Thyroid gland (tissue), 4 donors: ENCODE measurements at places on chromosomes 11 and 22. TPM values are rescaled to one million over a fixed set of nuclear protein-coding genes. Genes with fewer than 3 reads are reported as not detected.
A peak's percentile ranks its signal among the peaks of the same experiment; 100 is the strongest.

DNA sequence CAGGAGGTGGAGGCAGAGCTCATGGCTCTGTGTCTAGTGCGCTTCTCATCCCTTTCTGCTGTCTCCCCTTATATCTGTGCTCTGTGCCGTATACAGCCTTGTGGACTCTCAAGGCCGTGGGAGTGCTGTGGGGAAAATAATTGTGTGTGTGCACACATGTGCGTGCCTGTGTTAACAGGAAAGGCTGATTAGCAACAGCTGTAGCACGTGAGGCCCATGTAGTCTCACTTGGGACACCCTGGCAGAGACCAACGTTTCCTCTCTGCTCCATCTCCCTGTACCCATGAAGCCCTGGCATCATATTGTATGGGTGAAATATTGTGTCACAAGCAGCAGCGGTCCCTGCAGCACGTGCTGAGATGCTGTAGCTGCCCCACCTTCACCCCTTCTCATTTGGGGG is 109.3 kb downstream of the LRRC32 start:
- DNase-seq, result no peak

GRCh38 chr11:77038825-77039326 is 4.7 kb downstream of the B3GNT6 start:
- no peak for DNase-seq

DNA sequence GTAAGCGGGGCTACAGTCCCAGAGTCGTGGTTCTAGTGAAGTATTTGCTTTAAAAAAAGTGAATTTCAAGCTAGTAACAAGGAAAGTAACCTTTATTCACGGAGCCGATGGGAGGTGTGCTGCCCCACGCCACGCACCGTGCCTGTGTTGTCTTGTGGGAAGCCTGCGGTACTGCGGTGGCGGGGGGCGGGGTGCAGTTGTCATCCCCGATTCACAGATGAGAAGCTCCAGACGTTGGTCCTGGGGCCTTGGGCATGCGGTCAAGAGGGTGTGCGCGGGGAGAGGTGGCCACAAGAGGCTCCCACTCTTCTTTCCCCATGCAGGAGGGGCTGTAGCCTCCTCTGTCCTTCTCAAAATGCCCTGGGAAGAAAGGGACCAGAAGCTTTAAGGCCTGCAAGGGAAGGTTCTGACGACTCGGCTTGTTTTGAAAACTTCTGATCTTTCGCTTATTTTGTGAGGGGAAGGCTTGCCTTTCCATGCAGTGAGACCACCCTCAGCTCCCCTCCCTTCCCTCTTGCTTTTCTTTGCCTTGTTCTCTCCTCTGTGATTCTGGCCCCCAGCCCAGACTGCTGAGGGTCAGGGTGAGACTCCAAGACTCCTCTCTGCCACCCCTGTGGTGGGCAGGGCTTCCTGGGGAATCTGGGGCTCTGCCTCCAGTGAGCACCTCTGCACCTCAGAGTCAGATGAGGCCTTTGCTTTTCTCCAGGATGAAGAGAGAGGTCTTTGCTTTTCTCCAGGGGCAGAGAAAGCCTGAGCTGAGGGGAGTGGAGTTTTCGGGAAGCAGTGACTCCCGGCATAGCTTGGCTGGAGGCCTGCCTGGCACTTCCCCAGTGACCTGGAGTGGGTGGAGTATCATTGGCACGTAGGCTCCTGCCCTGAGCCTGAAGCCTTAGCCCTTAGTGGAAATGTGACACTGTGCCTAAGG is 6.2 kb downstream of the GLB1L3 start:
- DNase-seq, result peak; percentile 82

Gene UBQLN3
- 0.56 TPM for total RNA-seq

DNA sequence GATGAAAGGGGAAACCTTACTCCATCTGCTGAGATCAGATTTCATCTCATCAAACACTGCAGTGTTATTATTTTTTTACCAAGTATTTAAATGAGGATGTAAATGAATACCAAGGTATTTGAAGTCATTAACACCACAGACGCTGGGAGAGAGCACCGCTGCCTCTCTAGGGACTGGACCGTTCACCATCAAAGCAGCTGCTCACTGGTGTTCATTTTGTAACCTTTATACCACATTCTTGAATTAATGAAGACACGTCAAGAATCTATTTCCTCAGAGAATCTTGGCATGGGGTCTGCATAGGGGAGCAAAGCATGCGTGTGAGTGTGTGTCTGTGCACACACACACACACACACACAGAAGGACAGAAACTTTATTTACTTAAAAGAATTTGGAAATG is 15.6 kb downstream of the SIAE start:
- no peak for DNase-seq

DNA sequence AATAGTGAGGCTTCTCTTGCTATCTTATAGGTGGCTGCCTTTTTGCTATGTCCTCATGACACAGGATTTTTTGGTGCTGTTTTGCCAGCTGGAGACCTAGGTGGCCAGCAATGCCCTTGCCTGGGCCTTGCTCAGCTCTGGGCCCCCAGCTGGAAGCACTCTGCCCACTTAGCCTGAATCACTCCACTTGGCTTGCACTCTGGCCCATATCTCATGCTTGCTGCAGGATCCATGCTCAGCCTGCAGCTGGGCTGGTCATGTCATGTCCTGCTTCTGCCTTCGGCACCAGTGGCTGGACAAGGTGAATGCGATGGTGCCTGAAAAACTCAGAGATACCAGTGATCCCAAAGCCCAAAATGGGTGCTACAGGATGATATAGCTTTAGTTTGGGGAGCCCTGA is 818.6 kb upstream of the FAT3 start:
- no peak for DNase-seq

Gene UCP2
- 97.0 TPM for total RNA-seq

GRCh38 chr11:16685914-16686313 is 52.5 kb upstream of the C11orf58 start:
- DNase-seq, result no peak

Gene BATF2
- 2.9 TPM for total RNA-seq

- no peak for DNase-seq
Measured at GRCh38 chr11:5364214-5364613, 12.9 kb downstream of the OR51B6 start.

Gene NCR3LG1
- 2.8 TPM for total RNA-seq

Gene IRAG1
- 5.5 TPM for total RNA-seq

DNA sequence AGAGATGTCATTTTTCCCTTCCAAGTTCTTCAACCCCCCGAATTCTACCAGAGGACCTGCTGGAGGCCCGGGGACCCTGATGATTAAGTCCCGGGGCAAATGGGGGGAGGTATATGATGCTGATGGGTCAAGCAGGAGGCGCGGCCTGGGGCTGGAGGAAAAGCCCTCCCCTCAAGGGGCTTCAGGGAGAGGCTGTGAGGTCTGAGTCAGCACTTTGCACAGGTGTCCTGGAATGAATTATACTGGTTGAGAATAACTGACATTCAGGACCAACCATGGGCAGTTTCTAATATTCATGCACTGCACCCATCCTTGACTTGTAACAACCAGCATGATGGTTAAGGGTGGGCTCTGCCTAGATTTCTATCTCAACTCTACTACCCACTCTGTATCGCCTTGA is 146.8 kb upstream of the SYT13 start:
- no peak for DNase-seq

- no peak for DNase-seq
Measured at GRCh38 chr11:88295028-88295427, 42.5 kb downstream of the CTSC start.

DNA sequence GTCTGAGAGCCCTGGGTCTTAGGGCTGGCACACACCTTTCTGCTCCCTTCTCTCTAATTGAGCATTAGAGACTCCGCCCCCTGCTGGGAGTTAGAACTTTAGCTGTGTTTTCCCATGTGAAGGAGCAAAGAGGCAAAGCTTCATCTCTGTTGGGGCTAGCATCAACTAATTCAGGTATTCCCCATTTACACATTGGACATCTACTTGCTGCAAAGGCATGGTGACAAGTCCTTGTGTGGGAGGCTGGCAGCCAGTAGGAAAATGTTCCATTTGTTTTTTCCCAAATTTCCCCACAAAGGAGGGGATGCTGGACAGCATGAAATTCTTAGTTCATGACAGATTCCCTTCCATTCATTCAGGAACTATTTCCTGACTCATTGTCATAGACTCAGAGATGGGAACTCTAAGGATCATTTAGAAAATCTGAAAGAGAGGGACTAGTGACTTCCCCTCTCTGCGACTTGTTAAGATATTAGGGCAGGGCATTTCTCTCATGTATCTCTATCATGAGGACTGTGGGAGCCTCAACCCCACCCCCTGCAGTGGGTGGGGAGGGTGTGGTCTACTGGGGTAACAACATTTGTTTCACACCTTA is 3.6 kb downstream of the CD44 start:
- DNase-seq, result peak; percentile 28

GRCh38 chr22:23282089-23282501 is 101.8 kb downstream of the BCR start:
- DNase-seq, result peak; percentile 58

Gene CBLIF
- total RNA-seq, result not detected

- DNase-seq, result peak; percentile 83
Measured at GRCh38 chr22:31272522-31273446, 19.5 kb downstream of the PIK3IP1 start.

- no peak for DNase-seq
Measured at GRCh38 chr11:95444309-95445241, 213.6 kb upstream of the SESN3 start.

Gene BUD13
- 18.7 TPM for total RNA-seq

DNA sequence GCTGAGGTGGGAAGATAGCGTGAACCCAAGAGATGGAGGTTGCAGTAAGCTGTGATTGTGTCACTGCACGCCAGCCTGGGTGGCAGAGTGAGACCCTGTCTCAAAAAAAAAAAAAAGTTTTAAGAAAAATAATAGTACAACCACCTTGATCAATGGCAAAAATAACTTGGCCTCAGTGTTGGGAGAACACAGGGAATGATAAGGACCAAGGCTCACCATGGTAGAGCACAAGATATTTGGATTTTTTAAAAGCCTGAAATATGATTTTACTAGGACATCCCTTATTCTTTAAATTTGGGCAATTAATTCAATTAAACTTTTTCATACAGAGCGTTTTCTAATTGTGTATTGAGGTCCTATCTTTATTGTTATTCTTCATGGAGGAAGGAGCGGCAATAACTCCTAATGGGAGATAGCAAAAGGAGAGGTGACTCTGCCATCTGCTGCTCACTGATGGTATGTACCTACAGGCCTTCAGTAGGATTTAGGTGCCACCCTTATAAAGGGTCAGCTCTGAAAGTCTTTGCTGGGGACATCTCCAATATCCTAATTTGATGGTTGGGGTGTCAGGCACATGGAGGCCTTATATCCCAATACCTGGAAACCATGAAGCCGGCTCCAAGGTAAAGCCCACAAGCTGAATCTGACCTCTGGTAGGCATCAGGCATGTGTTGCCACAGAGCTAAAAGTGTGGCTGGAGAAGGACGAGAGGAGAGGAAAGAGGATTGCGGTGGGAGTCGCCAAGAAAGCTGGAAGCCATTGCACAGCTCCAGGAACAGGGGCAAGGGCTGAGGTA is 21.9 kb upstream of the POLD3 start:
- peak; percentile 57 for DNase-seq

DNA sequence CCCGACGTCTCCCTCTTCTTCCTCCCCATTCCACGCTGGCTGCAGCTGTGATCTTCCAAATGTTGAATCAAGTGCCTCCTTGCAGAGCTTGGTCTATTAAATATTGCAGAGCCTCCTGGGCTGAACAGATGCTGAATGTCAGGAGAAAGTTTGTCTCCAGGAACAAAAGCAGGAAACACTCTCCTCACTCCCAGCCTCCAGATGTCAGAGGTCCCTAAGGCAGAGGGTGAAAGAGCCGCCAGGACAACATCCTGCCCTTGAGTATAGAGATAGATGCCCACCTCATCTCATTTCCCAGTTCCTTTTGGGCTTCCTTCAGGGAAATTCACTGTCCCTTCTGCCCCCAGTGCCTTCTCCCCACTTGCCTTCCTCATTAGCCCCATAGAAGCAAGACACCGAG is 40.8 kb upstream of the IGSF9B start:
- DNase-seq, result no peak

DNA sequence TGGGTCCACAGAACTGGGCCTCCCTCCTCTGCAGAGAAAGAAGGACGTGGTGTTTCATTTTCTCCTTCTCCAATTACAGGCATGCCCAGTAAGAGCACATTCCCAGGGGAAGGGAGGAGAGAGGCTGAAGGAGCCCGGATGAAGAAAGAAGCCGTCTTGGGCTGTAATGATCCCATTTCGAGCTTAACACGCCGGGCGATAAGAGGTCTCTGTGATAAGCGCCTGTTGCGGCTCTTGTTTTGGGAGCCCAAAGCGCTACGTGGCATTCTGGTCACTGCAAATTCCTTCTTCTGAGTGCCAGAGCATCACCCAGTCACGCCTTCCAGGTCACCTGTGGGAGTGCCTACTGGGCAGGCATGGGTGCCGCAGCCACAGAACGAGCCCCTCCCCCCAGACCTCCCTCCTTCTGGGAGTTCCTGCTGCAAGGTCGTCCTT is 57.5 kb downstream of the ANO1 start:
- no peak for DNase-seq

Gene CHRNA10
- 1.5 TPM for total RNA-seq

- DNase-seq, result peak; percentile 65
Measured at GRCh38 chr11:129881570-129882170, 13.7 kb downstream of the NFRKB start.

DNA sequence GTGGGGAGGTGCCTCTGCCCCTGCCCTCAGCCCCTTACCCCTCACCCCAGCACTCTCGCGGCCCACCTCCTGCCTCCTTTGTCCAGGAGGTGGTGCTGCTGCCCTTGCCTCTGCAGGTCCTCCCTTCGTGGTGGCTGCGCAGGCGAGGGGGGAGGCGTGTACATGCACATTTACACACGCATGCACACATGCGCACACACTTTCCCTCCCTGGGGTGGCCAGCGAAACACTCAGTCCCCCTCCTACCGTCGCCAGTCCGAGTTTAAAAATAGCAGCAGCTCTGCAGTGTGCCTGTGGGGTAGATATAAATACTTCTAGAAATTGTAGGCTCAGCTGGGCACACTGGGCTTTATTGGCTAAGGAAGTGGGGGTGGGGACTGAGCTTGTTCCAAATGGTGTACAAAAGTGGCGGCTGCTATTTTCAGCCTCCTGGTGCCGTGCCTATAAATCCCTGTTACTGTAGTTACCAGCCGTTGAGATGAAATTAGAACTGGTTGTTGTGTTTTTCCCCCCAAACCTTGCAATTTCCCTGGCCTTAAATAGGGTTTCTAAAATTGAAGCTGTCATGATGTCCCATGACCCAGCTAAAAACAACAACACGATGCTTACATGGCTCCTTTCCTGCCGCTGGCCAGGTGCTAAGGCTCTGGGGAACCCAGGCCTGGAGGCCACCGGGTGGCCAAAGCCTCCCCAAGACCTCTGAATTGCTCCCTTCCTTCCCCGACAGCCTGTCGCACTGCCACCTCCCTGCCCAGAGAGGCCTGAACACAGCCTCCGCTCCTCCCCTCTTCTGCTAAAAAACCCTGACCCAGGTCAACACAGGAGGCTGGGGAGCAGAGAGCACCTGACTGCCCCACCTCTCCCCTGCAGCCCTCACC is 12.4 kb downstream of the PICK1 start:
- DNase-seq, result peak; percentile 13

GRCh38 chr11:128463371-128463829 is 124.0 kb downstream of the ETS1 start:
- DNase-seq, result no peak

GRCh38 chr11:65860278-65861164 is at the start of gene MUS81:
Gene MUS81, plus strand, starts transcription at chr11:65860433. Its CDS starts 321 bp downstream, at chr11:65860754.
- peak; percentile 98 for DNase-seq

GRCh38 chr11:122721964-122722266 is 66.4 kb downstream of the UBASH3B start:
- no peak for DNase-seq

Gene CNGA4
- 0.67 TPM for total RNA-seq

GRCh38 chr22:41092847-41093411 is 537 bp downstream of the EP300 start:
- DNase-seq, result peak; percentile 51

Gene OR2AG2
- total RNA-seq, result 0.11 TPM

Gene IGLL1
- total RNA-seq, result not detected

Gene RAC2
- total RNA-seq, result 4.6 TPM
